NCI-H2171 treated with DMSO at 0.1 percent for 48 hours (cell line): ENCODE measurements at places on chromosomes 5 and 9.

DNA sequence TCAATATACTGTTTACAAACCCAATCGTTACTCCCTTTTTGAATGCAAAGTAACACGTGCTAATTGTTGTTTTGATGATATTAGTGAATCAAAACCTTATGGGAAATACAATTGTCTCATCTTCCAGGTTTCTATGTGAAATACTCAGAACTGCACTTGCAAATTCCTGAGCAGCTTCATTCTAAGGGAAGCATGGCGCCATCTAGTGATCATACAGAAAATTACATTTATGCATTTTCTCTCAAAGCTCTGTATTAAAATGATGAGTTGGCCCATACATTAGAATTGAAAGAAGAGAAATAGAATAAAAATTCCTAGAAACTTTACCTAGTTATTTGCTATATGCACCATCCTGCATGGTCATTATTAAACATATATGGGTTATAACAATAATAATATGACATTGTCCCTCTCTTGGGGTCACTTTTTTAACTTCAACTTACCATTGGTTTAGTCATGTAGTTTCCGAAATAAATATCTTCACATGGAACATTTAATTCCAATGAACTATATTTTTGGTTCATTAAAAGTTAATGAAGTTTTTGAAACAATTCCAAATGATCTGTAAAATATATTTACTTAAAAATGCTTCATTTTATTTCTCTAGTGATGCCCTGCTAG is 220.0 kb downstream of the PDE4D start:
- peak; percentile 5 for DNase-seq

DNA sequence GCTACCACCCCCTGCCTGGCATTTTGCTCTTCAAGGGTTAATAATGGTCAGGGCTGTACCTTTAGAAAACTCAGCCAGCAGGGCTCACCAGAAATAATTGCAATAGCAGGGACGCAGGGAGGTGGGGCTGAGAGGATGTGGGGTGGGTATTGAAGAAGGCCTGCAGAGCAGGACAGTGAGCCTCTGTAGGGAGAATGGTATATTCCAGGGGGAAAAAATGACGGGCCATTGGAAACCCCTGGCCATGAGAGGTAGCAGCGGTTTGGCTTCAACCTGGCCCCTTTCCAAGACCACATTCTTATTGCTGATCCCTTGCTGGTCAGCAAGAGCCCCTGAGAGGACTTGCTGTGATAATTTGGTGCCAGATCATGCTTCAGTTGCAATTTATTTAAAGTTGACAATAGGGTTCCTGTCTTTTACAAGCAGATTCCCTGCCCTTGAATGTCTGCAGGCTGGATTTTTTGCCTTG is 36.7 kb upstream of the CTNNA1 start:
- no peak for DNase-seq

DNA sequence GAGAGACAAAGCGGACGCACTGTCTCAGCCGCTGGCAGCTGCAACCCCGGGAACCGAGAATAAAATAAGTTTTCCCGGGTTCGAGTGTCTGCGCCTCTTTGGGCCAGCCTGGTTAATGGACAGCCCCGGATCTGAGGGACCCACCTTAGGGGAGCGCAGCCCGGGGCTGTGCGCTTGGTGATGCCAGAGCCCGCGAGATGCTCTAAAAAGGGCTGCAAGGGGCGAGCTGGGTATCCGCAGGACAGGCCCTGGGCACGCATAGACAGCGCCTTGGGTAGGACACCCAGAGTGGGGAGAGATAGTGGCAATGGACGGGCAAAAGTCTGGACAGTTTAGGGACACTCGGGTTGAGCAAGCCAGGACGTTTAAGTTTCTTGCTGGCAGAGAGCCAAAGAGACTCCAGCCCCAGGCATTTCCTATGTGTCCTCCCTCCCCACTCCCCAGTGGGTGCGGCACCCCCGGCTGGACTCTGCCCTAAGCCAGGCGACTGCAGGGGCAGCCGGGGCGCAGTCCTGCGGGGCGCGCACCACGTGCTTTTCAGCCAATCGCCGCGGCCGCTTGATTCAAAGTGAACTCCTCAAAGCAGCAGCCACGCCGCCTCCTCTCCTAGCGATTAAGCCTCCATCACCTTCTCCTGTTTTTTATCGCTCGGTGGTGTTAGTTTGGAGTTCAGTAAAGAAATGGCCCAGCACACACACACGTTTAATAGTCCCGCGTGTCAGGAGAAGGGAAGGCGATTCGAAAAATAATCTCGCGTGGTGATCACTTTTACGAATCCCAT is 616 bp upstream of the ENC1 start:
- no peak for DNase-seq

GRCh38 chr9:72305102-72305546 is 59.9 kb downstream of the ZFAND5 start:
- DNase-seq, result peak; percentile 79

- no peak for DNase-seq
Observed at GRCh38 chr9:137666955-137667670, 48.3 kb downstream of the EHMT1 start.

GRCh38 chr9:33623658-33624586 is 99.9 kb downstream of the ANKRD18B start:
- peak; percentile 65 for DNase-seq

- no peak for DNase-seq
Observed at GRCh38 chr9:97293207-97293721, 14.2 kb upstream of the CCDC180 start.

GRCh38 chr9:121249563-121249962 is 18.4 kb upstream of the GSN start:
- DNase-seq, result no peak

- DNase-seq, result no peak
Observed at GRCh38 chr5:121251954-121252353, 599.7 kb upstream of the FTMT start.

DNA sequence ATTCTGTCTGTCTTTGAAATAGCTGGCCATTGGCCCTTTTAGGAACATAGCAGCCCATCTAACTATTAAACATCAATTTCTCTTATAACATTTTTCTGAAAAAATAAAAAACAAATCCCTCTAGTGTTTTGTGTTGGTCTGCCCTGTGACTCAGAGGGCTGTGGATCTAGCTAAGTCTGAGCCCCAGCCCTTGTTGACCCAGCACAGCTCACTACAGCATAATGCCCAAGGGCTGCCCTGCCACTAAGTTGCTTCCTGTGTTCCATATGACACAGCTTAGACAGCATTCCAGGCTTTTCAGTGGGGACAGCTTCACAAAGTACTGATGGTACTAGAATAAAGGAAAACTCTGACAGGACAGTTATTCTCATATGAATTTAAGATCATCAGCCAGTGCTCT is 136.0 kb downstream of the SCAMP1 start:
- DNase-seq, result no peak

DNA sequence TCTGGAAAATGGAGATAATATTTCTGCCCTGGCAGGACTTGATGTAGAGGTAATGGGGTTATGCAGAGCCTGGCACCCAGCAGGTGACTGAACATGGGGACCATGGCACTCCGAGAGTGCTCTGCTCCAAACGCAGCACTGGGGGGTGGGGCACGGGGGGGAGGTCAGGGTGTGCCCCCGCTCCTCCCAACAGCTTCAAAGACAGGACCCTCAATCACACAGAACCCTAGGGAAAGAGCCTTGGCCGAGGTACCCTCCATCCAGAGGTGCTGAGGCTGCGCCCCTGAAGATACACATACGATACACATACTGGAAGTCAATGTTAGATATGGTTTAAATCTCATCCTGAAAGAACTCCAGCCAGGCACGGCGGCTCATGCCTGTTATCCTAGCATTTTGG is 26.6 kb upstream of the CEP72 start:
- DNase-seq, result no peak

DNA sequence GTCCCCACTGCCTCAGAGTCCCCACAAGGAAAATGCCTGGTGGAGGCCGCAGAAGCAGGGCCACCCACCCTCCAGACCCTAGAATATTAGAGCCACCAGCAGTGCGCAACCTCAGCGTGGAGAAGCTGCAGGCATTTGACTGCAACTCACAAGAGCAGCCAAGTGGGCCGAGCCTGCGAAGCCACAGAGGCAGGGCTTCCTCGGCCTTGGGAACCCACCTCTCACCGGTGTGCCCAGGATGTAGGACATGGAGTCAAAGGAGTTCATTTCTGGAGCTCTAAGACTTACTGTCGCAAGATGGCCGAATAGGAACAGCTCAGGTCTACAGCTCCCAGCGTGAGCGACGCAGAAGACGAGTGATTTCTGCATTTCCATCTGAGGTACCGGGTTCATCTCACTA is 397.9 kb upstream of the PIK3R1 start:
- DNase-seq, result no peak

- DNase-seq, result no peak
Observed at GRCh38 chr5:123806644-123807043, 294.7 kb downstream of the CSNK1G3 start.

GRCh38 chr5:137890845-137891244 is 1.6 kb downstream of the PKD2L2 start:
- DNase-seq, result no peak

GRCh38 chr5:149839761-149840160 is 104.8 kb downstream of the PDE6A start:
- no peak for DNase-seq

DNA sequence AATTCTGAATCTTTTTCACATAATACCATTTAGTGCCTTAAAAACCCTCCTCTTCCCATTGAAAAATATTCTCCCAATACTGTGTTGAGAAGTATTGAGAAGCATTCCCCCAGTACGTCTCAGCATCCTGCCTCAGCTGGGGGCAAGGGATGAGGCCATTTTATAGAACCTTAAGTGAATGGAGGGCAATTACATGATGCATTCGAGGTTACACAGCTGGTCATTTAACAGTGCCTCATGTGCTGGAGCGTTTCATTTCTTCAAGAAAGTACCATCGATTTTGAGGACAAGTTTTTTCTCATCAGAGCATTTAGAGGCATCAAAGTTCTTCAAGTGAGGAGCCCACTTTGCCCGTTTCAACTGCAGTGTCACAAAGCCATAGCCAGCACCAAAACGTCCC is 135.6 kb downstream of the DOCK2 start:
- DNase-seq, result no peak

DNA sequence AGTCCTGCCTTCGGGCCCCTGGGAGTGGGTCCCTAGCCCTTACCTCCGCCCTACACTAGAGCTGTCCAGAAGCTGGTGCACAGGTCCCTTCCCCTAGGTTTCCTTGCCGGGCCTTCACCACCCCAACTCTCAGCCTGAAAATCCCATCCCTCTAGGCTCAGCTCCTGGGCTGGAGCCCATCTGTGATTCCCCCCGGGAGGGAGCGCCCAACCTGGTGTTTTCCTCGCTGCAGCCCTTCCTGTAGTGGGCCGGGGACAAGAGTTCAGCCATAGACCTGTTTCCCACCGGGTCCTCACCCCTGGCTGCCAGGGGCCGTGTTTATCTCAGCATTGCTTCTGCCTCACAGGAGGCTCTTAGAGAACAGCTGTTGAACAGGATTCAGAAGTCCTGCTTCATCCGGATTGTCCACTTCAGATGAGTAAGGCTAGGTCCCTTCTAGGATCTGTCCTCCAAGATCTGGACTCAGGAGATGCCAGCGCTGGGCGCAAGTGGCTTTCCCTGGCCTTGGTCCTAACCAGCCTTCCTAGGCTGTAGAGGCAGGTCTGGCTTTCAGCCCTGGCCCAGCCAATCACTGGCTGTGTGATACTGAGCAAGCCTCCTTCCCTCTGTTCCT is 965 bp downstream of the GLIPR2 start:
- peak; percentile 20 for DNase-seq

DNA sequence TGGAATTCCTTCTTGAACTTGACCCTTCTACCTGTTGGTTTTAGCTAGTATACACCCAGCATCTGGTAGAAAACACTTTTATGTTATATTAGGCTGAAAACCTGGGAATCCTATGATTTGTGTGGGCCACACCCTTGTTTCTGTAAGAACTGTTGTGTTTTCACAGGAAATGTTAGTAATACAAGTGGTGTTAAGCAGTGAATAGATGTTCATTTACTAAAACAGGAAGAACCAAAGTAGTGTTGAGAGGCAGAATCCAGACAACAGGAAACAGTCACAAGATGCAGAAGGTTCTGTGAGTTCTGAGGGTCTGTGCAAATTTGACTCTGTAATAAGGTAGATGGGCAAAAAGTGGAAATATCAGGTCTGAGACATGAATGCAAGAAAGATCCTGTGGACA is 73.0 kb upstream of the RAI14 start:
- DNase-seq, result no peak

DNA sequence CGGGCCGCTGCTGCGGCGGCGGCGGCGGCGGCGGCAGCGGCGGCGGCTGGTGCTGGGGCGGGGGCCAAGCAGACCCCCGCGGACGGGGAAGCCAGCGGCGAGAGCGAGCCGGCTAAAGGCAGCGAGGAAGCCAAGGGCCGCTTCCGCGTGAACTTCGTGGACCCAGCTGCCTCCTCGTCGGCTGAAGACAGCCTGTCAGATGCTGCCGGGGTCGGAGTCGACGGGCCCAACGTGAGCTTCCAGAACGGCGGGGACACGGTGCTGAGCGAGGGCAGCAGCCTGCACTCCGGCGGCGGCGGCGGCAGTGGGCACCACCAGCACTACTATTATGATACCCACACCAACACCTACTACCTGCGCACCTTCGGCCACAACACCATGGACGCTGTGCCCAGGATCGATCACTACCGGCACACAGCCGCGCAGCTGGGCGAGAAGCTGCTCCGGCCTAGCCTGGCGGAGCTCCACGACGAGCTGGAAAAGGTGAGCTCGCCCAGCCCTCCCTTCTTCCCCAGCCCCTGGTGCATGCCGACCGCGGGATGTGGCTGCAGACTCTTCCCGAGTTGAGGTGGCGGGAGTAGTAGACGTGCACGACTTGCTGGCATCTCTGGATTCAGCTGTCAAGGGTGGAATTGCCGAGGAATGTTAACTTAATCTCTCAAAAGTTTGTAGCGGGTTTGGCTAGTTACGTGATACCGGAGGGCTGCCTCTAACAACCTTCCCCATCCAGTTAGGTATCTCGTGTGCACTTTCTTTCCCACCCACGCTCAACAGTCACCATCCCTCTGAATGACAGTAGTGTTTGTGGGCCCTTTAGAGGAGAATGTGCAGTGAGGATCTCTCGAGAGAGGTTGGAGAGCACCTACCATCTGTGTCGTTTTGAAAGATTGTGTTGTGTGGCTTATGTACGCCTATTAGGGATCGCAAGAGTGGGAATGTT is 932 bp downstream of the SLC12A2 start:
- peak; percentile 30 for DNase-seq

DNA sequence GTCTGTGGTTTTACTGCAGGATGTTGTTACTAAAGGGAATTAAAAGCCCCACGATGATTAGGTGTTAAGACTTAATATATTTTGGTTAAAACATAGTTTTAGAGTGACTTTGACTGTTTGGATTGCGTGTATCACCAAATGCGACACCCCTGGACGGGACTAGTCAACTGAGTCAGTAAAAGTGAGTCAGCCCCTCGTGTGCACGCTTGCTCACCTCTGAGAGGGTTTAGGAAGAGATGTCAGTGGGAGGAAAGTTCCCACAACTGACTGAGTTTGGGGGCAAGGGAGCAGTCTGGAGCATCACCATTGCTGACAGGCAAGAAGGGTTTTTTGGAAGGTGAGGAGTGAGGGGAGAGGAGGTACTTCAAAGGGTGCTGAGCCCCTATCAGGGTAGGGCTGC is 14.4 kb upstream of the DMRT3 start:
- DNase-seq, result no peak
